ENCODE measurements at places on chromosomes 5 and 9.

DNA sequence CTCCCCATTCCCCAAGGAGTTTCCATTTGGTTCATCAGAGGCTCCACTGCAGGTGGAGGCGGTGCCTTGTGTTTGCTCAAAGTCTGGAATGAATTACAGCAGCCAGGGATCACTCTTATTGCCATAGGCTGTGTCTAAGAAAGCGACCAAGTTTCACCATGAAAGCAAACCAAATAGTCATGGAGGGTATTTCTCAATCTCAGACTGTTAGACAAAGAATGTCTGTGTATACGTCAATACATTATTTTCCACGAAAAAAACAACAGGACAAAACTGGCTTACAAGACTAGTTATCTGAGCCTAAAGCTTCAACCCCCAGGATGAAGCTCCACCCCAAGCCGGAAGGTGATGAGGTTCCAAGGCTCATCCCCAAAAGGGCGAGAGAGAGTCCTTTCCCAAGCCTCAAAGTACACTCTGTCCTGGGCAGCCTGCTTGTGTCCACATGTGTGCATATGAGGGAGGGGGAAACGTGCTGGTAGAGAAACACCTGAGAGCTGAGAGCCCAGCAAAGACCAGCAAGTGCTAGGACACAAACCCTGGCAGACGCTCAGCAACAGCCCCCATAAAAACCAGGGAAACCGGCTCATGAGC lies 4.3 kb downstream of the B4GALT1 start:
- DNase-seq = no peak

DNA sequence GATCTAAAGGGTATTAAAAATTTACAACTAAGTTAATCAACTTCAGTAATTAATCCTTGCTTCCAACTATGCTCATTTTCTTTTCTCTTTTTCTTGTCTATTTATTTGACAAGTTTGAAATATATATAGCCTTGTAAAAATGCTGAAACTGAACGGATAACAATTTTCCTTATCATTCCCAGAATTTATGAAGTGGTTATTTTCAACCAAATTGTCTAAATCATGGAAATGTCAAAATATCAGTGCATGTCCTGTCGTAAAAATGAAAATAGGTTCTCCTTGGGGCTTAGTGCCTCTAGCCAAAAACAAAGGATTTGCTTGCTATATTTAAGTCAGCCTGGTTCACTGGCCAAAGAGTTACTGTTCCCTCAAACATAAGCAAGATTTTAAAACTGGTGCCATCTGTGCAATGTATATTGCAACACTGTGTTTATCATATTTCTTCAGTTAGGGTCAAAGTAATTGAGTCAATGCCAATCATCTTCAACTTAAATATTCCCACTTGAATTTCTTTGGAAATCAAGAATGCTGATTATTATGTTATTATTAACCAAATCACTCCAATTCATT lies 798.3 kb downstream of the MAT2B start:
- no peak for DNase-seq

DNA sequence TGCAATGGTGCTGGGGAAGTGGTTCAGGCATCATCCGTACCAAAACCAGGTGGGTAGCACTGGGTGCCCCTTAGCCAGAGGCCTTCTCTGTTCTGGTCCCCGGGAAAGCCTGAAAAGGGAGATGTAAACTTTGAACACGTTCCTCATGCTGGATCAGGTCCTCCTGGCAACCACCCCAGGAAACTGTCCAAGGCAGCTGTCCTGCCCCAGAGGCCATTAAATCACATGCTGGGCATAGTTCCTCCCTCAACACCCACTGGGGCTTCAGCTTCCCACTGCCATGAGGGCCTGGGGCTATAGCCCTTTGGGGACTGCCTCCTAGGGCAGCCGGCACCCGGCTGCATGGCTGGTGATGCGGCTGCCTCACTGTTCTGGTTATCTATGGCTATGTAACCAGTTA lies 228.9 kb upstream of the MVB12B start:
- no peak for DNase-seq

GRCh38 chr9:131500939-131501541 lies 1.7 kb upstream of the POMT1 start:
- DNase-seq = no peak

DNA sequence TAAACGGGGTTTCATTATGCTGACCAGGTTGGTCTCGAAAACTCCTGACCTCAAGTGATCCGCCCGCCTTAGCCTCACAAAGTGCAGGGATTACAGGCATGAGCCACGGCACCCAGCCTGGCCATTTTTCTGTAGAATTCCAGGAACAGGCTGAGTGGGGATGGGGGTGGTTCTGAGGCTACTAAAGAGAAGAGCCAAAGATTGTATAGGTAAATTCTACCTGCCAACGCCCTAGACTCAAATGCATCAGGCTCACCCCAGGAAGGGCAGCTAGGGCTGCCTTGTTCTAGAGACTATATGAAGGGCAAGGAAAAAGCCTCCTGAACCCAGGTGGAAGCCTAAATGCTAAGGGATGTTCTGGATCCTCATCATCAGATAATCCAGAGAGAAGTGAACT lies 1.6 kb upstream of the C5orf52 start:
- no peak for DNase-seq

DNA sequence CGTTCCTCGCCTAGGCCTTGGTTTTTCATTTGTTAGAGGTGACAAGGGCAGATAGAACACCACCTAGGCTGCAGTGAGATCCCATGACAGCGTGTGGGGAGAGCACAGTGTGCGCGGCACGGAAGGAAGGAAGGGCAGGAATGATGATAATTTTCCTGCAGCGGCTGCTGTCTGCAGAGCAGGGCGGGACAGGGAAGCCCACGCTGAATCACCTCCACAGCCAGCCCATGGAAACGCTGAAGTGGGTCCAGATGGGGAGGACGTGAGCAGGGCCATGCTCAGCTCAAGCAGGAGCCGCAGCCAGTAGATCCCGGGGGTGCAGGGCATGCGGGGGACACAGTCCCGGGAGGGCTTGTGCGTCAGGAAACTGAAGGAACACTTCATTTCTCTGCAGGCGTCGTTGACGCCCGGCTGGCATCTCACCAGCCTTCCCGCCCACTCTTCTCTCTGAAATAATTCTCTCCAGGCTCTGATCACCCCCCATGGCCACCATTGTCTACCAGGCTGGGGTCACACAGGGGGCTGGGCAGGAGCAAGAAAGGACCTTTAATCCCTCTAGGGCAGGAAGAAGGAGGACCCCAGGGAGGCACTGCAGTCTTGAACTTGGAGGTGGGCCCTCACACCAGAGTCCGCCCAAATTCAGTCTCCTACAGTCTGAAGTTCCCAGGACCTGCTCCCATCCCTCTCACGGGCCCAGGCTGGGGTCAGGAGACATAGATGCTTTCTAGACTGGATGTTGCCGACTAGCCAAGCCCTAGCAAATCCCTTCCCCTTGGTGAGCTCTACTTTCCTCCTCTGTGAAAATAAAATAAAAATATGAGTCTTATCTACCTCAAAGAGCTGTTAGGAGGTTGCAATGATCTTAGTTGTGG lies 20.9 kb upstream of the SYNPO start:
- DNase-seq = no peak

DNA sequence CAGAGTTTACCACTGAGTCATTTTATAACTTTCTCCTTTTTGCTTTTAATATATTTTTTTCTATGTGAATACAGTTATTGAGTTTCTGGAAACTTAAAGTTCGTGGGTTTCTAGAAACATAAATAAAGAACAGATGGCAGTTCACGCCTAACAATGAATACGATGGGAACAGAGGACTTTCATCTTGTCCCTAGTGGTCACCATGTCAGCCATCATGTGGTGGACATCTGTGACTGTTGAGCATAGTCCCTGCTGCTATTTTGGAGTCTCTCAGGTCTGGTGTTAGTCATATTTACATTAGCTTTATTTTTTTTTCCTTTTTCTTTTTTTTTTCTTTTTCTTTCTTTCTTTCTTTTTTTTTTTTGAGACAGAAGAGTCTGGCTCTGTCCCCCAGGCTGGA lies 85.3 kb downstream of the XRCC4 start:
- no peak for DNase-seq

- DNase-seq = no peak
These were observed 476.5 kb downstream of the SPATA31A7 start for GRCh38 chr9:61666310-61666709.

DNA sequence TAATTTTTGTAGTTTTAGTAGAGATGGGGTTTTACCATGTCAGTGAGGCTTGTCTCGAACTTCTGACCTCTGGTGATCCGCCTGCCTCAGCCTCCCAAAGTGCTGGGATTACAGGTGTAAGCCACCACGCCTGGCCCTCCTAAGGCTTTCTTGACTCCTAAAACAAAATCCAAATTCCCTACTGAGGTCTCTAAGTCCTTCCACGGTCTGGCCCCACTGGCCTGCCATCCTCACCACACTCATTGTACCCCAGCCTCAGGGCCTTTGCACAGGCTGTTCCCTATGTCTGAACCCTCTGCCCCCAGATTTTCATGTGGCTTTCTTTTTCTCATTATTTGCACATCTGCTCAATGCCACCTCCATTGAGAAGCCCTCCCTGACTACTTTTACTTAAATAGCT lies 34.7 kb upstream of the MVB12B start:
- no peak for DNase-seq

DNA sequence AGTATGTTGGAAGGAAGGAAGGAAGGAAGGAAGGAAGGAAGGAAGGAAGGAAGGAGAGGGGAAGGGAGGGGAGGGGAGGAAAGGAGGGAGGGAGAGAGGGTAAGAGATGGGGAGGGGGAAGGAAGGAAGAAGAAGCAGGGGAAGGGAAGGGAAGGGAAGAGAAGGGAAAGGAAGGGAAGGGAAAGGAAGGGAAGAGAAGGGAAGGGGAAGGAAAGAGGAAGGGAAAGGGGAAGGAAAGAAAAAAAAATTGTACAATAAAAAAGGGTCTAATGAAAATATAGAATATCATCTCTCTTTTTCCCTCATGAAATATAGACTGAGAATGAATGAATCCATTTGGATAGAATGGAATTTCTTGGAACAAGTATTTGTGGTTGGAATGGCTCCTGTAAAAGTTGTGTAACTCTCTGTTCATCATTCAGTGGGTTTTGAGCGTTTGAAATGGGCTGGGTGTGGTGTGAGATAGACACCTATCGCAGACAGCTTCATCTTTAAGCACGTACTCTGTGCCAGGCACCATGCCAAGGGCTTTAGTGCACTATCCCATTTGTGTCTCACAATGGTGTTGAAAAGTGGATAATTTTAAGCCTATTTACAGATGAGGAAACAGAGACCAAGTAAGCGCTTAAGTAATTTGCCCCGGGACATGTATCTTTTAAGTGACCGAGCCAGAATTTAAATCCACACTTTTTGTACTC lies 11.6 kb upstream of the PAPPA start:
- no peak for DNase-seq

GRCh38 chr5:151047814-151048425 lies 27.5 kb downstream of the GPX3 start:
- DNase-seq = no peak

GRCh38 chr9:114303571-114303970 lies 19.3 kb upstream of the ORM1 start:
- no peak for DNase-seq

- DNase-seq = no peak
These were observed 37.9 kb downstream of the SLC27A6 start for GRCh38 chr5:129003232-129003631.

DNA sequence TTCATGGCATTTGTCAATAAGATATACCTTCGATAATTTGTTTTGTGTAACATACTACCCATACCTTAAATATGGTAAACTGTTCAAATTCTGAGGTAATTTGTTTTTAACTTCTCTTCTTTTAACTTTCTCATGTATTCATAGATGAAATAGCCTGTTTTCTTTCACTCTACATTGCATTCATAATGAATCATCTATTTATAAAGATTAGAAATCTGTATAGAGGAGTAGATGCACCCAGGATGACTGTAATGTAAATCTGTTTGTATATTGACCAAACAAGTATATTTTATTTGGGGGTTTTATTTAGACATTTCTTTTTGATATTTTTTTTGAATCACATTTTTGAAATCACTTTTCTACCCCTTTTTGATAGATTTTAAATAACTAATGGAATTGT lies 144.6 kb downstream of the CD180 start:
- no peak for DNase-seq

DNA sequence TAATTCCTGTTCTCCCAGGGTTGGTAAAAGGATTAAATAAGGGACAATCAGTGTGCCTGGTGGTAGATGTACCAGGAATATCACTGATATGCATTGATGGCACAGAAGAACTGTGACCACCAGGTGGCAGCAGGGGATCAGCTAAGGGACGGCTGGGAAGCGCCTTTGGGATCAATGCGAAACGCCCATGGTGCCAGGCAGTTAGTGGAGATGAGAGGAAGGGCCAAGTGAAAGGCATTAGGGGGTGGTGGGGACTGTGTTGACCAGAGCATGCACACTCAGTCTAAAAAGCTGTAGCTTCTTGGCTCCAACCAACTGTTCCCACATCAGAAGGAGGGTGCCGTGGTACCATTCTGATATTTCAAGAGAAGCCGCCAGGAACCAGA lies 55.6 kb downstream of the ARHGEF37 start:
- no peak for DNase-seq

DNA sequence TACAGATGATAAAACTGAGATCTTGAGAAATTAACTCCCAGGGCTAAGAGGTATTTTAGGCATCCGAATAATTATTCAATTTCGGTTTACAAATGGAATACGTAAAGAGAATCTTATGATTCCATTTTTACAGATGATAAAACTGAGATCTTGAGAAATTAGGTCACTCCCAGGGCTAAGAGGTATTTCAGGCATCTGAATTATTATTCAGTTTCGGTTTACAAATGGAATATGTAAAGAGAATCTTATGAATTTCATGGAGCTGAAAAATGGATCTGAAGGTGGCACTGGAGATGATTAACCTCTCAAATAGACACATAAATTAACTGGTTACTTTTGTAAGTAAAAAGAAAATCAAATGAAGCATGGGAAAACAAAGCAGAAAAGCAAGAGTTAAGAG lies 44.2 kb downstream of the FGF1 start:
- no peak for DNase-seq

DNA sequence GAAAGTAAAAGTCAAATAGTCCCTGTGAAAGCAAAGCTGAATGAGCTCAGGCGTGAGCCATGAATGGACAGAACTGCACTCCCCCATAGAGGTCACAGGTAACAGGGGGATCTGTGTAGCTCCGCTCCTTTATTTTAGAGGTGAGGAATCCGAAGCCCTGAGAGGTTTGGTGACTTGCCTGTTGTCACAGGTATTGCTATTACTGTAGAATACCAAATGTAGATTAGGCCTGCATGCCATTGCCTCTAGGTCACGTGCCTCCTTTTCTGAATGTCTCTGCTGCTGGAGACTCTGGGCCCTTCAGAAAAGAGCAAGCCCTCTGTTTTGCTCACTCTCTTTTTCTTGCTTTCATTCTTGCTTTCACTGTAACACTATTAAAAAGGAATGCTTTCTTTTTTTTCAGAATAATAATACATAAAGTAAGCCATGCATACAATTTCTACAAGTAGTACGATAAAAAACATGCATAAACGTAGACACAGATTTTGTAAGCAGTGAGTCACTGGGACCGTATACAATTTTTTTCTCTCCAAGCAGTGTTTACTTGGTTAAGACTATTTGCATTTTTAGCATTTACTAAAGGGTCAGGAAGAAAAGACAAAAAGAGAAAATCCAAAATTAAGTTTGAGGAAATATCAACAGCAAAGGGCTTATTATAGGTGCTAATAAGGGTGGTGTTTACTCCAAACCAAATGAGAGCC lies 568.7 kb upstream of the ADAMTS16 start:
- DNase-seq = no peak

Measured in GM12864 (cell line).